ENCODE measurements at places on chromosomes 7 and 10.
A peak's percentile ranks its signal among the peaks of the same experiment; 100 is the strongest.

DNA sequence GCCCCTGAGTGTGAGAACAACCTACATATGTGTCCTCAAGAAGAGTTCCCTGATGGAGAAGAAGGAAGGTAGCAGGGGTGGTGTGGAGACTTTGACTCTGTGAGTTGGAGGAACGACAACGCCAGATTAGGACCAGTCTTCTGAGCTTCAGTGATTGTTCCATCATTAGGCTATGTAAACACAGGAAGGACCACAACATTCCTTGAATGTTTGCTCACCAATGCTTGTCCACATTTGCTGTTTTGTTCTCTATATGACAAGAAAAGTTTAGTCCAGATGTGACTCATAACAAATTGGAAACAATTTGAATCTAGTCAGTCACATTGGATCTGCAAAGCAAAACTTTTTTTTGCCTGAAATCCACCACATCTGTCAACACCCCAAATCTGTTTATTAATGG is 62.7 kb downstream of the ENTPD1 start:
- DNase-seq, result no peak

- DNase-seq, result no peak
These were observed 182.2 kb downstream of the HTR7 start for GRCh38 chr10:90675621-90676020.

- peak; percentile 36 for DNase-seq
These were observed 372.6 kb downstream of the LRMDA start for GRCh38 chr10:75803816-75804552.

DNA sequence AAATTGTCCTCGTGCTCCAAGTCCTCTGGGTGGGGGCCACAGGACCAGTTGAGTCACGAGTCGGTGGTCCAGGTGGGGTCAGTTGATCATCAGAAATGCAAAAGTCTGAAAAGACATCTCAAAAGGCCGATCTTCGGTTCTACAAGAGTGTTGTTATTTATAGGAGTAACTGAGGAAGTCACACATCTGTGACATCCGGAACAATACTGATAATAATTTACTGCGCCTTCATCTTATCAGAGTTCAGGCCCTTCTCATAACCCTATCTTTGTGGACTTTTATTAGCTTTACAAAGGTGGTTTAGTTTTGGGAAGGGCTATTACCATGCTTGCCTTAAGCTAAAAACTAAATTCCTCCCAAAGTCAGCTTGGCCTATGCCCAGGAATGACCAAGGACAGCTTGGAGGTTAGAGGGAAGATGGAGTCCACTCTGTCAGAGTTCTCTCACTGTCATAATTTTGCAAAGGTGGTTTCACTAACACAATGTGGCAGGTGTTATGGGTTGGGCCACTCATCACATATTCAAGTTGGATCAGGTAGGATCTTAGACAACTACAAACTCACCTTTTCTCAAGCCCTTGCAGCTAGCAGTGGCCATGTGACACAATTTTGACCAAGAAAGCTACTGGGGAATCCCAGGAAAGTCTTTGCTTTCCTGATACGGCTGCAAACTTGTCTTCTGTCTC is 54.7 kb upstream of the CHST3 start:
- DNase-seq, result no peak

DNA sequence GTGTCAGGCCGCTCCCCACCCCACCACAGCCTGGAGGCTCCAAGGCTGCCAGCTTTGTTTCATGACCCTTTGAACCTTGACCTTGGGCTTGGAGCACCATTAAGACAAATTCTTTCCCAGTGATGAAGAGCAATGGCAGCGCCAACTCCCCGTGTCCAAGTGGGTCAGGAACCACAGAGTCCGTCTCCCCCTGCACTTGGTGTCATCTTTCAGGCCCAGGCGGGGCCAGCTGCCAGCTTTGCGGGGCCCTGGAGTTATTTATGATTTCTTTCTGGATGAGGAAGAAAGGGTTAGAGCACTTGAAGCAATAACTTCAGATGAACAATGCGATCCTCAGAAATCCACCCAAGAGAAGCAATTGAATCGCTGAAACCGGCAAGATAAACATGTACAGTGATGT is 110.8 kb downstream of the MYL10 start:
- no peak for DNase-seq

- DNase-seq, result no peak
These were observed 39.3 kb downstream of the CALML3 start for GRCh38 chr10:5563991-5564536.

- no peak for DNase-seq
These were observed 22.7 kb upstream of the SMNDC1 start for GRCh38 chr10:110327262-110327914.

DNA sequence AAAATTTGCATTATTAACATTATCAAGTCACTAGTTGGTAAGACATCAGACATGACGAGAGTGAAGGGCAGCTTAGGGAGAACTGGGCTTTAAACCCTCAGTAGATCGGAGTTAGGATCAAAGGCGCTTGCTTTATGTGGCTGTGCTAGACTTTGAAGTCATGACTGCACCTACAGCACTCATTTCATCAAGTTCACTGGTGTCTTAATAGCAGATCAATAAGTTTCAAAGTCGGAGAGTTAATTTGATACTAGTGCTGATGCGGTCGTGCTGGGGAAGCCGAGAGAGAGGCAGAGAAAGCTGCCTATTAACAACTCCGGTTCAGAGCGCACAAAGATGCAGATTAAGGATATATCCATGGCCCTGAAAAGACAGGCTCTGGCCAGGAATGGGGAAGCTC is 172.9 kb downstream of the TCF7L2 start:
- DNase-seq, result no peak

- DNase-seq, result peak; percentile 68
These were observed 399.5 kb upstream of the ANKRD30A start for GRCh38 chr10:36725581-36726520.

GRCh38 chr7:155979566-155979965 is 167.3 kb upstream of the SHH start:
- no peak for DNase-seq

- no peak for DNase-seq
These were observed 77.8 kb upstream of the SH2B2 start for GRCh38 chr7:102208826-102209225.

GRCh38 chr7:11079907-11080306 is 106.2 kb downstream of the PHF14 start:
- no peak for DNase-seq

GRCh38 chr10:124092860-124093773 is at the start of gene CHST15:
CHST15 (minus strand) TSS chr10:124093598; CDS start chr10:124046212, 47,386 bp downstream.
- DNase-seq, result peak; percentile 65

GRCh38 chr10:102405632-102406031 is 10.1 kb downstream of the NFKB2 start:
- DNase-seq, result no peak

- DNase-seq, result no peak
These were observed 102.2 kb downstream of the TAX1BP1 start for GRCh38 chr7:27842094-27842692.

GRCh38 chr10:103658049-103658577 is 164.6 kb downstream of the NEURL1 start:
- no peak for DNase-seq

DNA sequence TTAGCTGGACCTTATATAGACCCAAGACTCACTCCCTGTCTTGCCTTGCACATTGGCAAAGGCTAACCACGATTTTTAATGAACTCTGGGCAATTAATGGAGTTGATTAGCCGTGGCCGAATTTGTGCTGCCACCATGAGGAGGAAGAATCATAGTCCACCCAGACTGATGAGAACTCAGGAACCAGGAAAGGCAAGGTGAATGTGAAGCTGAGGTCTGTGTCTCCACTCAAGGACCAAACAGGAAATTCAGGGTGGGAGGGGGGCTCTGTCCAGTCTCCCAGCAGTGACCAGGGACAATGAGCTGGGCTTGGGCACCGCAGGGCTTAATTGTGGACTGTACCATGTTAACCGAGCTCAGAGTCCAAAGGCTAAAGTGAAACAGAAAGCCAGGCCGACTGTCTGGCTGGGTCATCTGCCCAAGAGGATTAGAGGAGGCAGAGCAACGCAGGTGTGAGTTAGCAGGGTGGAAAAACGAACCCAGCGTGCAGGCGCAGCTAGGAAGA is 127.0 kb upstream of the JCAD start:
- DNase-seq, result no peak

DNA sequence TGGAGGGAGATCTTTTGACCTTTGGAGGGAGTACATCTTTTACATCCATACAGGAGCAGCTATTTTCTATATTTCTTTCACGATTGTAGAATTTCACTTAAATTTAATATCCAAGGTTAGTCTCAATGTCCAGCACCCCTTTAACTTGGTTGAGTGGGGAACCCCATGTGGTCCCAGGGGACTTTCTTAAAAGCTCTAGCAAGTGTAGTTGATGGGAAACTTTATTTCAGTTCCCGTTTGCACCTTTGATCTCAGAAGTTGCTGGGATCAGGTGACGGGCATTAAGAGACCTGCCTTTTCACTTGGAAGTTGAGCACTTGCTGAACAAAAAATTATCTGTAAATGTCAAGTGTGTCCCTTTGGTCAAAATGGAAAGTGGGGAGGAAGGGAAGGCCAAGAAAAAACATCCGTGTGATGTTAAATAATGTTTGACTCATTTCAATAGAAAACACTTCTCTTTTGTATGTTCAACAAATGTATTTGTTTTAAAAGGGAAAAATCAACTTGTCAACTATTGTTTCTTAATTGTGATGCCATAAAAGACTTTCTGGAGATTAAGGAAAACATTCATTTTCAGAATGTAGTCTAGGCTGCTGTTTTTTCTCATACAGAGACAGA is 370.1 kb upstream of the GALNT17 start:
- DNase-seq, result no peak

GRCh38 chr10:80596391-80597257 is 58.9 kb downstream of the SH2D4B start:
- no peak for DNase-seq

GRCh38 chr7:17528636-17529035 is 230.2 kb downstream of the AHR start:
- no peak for DNase-seq

DNA sequence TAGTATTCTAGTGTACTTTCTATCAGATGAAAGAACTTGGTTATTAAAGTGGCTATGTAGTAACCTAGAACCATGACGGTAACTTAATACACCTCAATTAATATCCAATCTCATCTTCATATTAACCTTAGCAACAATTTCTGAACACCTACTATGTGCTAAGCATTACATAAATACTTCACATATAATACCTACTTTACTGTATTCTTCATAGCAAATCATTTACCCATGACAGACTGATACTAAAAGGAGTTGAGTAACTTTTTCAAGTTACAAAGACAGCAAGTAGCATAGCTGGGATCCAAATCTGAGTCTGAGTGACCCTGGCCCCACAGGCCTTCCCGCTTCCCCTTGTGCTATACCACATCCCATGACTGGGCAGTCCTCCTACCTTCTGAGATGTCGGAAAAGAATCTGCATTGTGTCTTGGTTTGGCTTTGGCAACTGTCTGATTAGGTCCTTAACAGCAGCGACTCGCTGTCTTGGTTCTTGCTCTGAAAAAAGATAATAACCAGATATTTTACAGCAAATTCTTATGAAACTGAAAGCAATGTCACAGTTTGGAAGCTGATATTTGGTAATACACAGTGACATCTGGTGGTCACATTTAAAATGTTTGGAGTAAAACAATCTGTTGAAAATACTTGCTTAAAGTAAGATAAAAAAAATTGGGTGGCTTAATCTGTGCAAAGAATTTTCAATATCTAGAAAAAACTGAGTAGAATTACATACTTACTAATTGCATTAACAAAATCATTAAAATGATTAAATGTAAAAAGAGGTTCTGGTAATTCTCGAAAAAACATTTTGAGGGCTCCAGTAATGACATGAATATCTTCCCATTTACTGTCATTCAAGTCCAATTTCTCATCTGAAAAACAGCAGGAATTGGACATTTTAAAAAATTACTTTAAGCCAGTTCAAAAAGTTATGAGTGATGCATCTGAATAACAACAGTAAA is 120.1 kb downstream of the ARHGAP12 start:
- peak; percentile 76 for DNase-seq

- peak; percentile 62 for DNase-seq
These were observed 757 bp downstream of the EIF3A start for GRCh38 chr10:119079599-119080520.

- DNase-seq, result no peak
These were observed 53.4 kb downstream of the EGFR start for GRCh38 chr7:55072251-55072650.

- DNase-seq, result no peak
These were observed 17.5 kb upstream of the ANLN start for GRCh38 chr7:36372156-36372555.

DNA sequence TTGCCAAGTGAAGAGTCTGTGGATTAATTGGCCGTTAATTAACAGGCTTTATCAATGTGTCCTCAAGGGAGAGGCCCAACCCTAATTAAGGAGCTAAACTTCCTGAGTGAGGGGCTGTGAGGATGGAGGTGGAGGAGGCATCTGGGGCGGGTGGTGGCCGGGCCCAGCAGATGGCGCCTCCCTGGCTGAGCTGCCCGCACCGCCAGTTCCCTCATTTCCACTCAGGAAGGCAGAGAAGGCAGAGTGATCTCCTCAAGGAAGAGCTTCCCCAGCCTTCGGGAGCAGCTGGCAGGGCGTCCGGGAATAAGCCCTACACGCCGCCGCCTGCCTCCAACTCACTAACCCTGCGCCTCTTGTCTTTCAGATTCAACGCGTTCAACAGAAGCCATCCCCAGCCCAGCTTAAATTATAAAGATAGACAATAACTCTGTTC is 112.2 kb downstream of the CYTH3 start:
- DNase-seq, result peak; percentile 72

DNA sequence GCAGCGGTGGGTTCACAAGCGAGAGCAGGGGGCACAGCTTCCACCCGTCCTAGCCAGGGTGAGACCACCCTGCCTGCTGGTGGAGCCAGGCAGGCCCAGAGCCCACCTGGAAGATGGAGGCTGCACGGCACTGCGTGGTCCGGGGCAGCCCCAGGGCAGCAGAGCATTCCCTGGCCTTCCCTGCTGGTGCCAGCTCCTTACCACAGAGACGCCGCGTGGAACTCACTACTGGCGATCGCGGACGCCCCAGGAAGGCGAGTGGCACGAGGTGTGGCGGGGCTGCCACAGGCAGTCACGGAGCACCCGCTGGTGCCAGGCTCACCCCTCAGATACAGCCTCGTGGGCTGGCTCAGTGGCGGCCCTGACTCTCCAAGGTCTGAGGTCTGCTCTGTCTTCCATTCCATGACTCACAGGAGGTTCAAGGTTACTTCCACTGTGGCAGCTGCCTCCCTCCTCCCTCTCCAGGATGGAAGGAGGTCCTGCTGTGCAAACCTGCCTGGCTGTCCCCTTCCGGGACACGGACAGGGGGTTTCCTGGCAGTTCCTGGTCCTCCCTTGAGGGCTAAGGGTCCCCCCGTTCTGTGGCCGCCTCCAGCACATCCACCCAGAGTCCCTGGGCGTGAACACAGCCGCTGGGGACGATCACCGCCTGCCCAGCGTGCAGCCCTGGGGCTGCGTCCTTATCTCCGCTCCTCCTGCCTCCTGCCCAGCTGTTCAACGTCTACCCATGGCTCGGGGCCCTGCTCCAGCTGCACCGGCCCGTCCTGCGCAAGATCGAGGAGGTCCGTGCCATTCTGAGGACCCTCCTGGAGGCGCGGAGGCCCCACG is 3.1 kb downstream of the CYP2W1 start:
- no peak for DNase-seq
